ENCODE measurements at places on chromosomes 1 and 21.

DNA sequence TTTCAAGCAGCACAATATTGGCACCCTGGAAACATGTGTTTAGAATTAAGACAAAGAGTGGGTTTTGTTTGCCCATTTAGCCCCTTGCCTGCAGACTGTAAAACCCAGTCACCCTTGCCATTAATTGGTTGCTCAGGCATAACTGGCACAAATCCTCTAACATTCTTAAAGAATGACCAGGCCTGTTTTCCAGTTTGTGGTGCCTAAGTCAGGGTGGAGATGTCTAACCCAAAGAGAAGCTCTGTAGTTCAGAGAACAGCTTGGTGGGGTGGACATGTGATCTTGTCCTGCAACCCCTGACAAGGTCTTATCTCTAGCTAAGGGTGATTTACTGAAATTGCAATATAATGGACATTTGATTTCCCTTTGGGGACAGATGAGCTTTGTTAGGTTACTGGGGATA lies 8.8 kb upstream of the ANGPTL7 start:
- DNase-seq, result peak; percentile 82

DNA sequence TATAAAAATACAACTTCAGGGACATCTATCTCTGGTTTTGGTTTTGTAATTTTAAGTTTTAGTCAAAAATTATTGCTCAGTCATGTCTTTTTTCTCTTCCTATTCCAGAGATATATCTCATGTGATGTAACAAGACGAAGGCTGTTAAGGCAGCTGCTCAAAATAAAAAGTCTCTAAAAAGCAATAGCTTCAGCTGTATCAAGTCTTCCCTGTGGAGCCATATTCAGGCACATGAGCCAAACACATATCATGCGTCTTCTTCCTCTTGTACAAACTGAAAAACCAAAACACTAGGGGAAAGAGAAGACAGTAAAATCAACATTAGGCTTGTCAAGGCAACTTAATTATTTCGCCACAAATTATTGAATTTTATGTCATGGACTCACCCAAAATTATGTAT lies 240.7 kb downstream of the NRIP1 start:
- DNase-seq, result no peak

DNA sequence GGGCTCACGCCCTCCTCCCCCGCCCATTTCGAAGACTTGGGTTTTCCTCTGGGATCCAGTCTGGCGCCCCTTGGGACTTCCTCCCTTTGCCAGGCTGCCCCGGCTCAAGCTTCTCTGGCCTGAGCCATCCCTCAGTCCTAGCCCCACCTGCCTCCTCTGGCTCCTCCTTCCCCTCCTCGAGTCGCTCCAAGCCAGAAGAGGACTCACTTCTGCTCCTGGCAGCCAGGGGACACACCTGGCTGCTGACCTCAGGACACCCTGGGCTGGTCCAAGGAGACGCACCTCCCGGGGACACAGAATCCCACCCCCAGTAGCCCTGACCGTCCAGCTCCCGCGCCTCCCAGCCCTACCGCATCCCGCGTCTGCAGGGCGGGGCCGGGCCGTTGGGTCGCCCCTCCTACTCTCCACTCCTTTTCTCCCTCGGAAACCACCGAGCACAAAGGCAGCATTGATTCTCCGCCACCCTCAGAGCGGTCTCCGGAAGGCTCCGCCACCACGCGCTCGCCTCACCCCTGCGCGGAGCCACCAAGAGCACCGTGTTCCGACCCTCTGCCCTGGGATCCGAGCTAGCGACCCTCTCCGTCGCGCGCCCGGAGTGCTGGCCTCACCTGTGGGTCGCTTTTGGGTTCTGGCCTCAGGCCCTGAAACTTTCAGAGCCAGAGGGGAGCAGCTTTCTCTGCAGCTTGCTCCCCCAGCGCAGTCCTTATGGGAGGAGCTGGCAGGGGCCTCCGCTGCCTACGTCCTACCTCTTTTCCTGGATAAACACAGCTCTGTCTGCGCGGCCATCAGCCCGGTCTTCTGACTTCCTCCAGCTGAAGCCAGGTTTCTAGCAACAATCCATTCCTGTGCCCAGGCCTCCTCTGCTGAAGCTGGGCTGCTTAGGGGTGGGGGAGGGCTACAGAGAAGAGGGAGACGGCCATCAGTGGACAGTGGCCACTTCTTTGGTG lies at the start of gene C2CD4D:
Gene C2CD4D, minus strand, starts transcription at position 364 of the 947 bp plus-strand sequence. CDS start 831 bp downstream, outside the sequence.
- no peak for DNase-seq

DNA sequence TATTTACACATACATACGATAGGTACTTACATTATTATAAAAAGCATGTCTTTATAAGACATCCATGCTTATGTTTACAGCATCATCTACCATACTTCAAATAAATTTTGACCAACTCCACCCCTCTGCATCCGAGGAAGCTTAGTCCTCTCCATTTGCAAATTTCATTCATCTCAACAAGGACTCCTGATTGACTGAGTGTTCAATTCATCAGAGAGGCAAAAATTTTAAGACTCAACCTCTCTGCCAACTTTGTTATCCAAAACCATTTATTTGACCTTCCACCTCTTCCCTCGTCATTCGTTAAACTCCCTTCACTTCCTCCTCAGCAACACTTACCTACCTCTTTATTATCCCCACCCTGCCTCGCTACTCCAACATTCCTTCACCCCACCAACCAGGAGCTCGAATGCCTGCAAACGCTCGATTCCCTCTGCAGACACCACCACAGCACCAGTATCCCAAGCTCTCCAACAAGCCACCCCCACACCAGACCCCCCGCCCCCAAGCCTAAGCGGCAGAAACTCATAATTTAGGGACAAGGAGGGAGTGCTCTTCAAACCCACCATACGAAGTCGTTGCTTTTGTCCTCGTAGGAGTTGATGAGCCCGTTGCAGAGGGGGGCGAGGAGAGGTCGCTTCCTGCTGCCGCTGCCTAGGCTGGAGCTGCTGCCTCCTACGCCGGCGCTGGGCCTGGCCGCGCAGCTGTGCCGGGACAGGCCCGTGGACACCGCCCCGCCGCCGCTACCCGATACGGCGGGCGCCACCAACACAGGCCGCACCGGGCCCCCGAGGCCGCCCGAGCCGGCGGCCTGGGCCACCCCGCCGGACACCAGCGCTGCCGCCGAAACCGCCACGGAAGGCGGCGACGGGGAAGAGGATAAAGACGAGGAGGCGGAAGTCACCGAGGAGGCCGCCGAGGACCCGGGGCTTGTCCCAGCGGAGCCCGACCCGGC lies 803 bp downstream of the COP1 start:
- DNase-seq, result peak; percentile 44

DNA sequence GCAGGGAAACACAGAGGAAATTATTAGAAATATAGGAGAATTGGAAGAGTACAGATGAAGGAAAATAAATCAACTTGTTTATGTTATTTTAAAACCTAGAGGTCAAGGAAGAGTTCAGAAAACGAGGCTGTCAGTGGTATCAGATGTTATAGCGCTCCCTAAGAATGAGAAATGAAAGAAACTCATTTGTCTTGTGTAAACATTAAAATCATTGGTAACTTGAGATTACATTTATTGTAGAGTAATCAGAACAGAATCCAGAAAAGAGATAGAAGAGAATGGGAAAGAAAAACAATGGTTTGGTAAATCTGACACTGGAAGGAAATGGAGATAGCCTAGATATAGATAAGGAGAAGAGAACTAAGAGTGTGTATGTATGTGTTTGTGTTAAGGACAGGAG lies 106.4 kb downstream of the ATF6 start:
- no peak for DNase-seq

GRCh38 chr1:41915786-41916571 lies 2.7 kb downstream of the HIVEP3 start:
- no peak for DNase-seq

GRCh38 chr1:210025870-210026269 lies 87.9 kb downstream of the SYT14 start:
- DNase-seq, result no peak

DNA sequence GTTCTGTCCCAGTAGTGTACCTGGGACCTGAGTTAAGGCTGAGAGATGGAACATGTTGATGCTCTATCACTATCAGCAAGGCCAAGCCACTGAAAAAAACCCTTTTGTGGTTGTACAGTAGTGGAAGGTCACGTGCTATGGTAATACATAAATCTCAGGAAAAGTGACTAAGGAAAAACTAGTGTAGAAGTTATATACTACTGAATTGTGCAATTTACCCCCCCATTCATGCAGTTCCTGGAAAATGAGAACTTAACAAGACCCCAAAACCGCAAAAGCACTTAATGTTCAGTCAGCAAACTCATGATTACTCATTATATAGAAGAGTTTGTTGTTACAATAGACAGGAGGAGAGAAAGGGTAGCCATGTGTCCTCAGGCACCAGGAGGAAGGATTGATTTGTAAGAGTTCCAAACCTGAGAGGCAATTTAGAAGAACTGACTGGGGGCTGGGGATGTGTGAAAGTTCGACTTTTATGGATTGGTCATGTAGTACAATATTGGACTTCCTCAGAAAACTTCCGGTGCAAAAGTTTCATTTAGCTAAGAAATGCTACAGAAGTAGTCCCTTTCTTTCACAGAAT lies 91.6 kb downstream of the RGL1 start:
- no peak for DNase-seq

DNA sequence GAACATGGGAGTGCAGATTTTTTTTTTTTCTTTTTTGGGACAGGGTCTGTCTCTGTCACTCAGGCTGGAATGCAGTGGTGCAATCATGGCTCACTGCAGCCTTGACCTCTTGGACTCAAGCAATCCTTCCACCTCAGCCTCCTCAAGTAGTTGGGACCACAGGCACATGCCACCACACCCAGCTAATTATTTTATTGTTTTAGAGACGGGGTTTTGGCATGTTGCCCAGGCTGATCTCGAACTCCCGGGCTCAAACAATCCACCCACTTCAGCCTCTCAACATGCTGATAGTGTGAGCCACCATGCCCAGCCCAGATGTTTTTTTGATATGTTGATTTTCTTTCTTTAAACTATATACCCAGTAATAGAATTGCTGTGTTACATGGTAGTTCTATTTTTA lies 57.7 kb downstream of the RGSL1 start:
- DNase-seq, result no peak

DNA sequence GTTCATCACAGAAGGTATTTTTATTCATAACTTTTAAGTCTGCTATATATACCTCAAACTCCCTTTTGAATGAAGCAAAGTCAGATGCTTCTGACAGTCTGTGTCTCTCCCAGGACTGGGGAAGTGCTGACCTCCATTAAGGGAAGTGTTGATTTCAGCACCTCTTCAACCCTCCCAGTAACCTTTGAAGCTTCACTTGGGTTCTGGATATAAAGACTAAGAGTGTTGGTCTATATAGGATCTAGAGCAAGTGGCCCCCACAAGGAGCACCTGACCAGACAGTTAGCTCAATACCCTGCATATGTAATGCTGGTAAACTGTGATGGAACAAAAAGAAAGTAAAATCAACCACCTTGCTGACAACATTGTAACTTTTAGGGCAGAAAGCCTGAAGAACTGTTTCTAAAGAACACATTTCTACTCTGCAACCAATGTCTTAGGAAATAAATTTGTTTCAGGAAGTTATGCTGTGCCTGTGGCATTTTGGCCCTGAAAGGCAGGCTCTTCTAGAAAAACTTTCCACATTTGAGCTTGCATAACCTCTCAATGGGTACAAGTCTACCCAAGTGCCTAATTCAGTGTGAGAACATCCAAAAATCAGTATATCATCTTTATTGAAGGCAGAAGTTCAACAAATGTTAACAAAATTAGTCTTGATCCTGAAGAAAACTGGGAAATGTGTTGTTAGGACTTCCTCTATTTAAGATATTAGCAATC lies 865 bp upstream of the PTPN22 start:
- peak; percentile 53 for DNase-seq

GRCh38 chr1:111599781-111600693 lies 19.6 kb upstream of the RAP1A start:
- DNase-seq, result peak; percentile 9

- no peak for DNase-seq
These were observed 35.4 kb upstream of the FAM89A start for GRCh38 chr1:231075497-231075896.

DNA sequence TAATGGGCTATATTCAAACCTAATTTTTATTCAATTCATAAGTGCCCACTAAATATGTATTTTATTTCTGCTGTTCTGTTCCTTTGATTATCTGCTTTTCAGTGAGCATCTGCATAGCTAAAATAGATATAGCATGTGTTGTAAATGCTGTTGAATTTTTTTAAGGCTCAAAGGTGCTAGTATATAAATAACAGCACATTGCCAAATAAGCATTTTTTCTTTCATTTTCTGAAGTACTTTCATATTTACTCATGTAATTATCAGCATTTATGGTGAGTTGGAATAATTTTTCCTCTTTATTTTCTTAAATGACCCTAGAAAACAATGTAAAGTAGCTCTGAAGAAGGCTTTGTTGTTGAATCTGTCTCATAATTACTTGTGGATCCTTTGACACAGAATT lies 69.6 kb upstream of the B3GALT2 start:
- no peak for DNase-seq

GRCh38 chr1:164630626-164631396 lies 71.8 kb downstream of the PBX1 start:
- peak; percentile 51 for DNase-seq

DNA sequence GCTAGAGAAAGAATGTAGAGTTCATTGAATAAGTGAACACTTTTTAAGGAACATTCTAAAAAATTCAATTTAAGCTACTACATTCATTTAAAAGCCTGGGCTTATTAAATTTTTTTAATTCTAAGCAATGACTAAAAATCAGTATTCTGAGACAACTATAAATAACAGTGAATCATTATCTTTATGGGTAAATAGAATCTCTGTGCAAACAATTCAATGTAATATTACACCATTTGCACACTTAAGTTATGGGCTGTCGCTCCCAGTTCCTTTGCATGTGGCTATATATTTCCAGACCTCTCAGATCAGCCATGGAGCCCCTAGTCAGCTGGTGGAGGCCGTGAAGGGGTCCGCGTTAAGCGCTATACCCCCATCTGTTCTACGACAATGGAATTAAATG lies 65.1 kb downstream of the KCNK1 start:
- DNase-seq, result no peak

DNA sequence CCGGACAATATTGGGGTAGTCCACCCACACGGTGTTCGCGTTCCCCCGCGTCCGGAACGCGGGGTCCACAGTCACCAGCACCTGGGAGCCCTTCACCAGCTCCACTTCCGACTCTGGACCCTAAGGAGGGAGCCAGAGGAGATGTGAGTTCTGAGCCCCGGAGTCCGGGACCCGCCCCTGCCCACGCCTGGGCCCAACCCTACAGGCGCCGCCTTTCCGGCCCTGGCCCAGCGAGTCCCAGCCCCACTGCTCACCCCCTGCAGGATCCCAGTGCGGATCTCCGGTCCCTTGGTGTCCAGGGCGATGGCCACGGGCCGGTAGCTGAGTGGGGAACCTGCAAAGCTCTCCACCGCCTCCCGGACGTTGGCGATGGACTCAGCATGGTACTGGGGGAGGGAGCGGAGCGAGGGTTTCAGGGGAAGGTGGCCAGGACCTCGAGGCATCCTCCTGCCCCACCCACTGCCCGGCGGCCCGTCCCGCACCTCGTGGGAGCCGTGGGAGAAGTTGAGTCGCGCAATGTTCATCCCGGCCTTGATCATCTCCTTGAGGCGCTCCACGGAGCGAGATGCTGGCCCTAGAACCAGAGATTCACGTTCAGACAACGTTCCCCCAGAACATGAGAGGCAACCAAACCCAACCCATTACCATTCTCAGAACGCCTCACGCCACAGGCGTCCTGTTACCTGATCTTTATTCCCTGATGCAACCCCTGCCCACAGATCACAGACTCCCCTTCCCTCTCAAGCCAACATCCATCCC lies 5.9 kb downstream of the PKLR start:
- no peak for DNase-seq

- no peak for DNase-seq
These were observed 11.0 kb upstream of the LHX4 start for GRCh38 chr1:180218806-180219765.

GRCh38 chr1:1482856-1483255 lies 11.3 kb downstream of the ATAD3B start:
- no peak for DNase-seq

Measured in AG10803 (cell line).